ENCODE measurements at places on chromosomes 3 and 15.

GRCh38 chr15:60091157-60091556, 87.0 kb downstream of the FOXB1 start:
- no peak for DNase-seq

- no peak for DNase-seq
Observed at GRCh38 chr3:142445816-142446254, 2.0 kb downstream of the XRN1 start.

DNA sequence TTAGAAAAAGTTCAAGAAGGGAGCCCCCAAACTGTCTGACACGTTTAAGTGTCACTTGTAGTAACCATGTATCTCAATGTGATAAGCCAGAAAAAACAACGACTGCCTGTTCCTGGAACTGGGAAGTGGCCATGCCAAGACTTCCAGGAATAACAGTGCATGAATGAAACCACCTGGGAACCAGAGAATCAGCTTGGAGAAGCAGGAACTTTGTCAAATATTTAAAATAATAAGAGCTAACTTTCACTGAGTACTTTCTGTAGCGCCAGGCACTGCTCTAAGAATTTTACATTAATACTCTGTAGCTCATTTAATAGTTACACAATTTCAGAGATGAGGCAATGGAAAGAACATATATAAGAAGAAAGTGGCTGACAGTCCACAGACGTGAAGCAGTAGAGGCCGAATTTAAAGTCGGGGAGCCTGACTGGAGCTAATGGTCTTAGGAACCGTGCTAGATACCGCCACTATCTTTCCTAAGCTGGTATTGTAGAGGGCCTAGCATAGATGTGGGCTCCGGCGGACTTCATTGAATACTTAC, 876 bp downstream of the PLSCR1 start:
- no peak for DNase-seq

DNA sequence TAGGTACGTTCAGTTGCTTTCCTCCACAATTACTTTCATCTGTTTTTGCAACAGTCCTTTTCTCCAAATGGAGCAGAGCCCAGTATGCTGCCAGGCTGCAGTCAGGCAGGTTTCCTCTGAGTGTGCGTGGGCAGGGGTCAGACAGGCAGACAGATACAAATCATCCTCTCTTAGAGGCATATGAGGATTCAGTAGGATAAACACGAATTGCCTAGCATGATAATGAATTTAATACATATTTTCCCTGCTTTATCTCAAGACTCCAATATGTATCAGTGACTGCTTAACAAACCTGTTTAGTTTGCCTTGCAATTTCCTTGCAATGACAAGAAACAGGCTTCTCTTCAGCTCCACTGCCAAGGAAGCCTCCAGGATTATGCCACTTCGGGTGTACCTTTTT, 140.7 kb upstream of the NR2E3 start:
- no peak for DNase-seq

- DNase-seq, result no peak
Observed at GRCh38 chr3:72169561-72170472, 384.9 kb upstream of the PROK2 start.

- no peak for DNase-seq
Observed at GRCh38 chr15:90872486-90873184, 4.2 kb downstream of the FURIN start.

DNA sequence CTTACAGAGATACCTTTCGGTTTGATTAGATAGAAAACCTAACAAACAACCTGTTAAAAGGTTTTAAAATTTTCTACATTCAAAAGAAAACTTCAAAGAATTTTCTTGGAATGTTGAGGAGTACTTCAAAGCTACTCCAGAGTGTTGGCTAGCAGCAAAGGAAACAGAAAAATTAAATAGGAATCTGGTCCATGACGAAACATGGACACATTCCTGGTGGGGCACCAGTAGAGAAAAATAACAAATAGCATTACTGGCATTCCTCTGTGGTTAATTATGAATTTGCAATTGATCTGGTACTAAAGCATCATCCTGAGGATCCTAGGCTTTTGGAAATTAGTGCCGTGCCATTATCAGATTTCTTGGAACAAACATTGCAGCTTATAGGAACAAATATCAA, 59.5 kb upstream of the DPPA4 start:
- DNase-seq, result no peak
